Nephron progenitor cell (in vitro differentiated cells): ENCODE measurements at places on chromosomes 4 and X.

DNA sequence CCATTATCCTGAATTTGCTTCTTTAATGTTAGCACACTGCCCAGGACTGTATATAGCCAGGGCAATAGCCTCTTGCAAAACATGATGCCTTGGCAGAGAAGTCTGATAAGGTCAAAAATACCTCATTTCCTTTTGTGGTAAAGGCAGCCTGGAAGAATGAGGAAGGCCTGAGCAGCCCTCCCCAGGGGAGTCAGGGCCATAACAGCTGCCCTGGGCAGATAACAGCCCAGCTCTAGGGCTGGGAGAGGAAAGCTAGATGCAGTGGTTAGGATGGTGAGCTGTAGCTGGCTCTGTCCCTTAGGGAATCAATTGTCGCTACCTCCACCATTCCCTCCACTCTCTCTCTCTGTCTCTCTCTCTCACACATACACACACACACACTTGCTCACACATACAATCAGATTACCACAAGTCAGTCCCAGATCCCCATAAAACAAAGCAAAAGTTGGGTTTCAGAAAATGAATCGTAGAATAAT is 29.2 kb downstream of the EFHC2 start:
- no peak for DNase-seq

GRCh38 chrX:37083880-37084279 is 75.7 kb downstream of the FAM47C start:
- no peak for DNase-seq

DNA sequence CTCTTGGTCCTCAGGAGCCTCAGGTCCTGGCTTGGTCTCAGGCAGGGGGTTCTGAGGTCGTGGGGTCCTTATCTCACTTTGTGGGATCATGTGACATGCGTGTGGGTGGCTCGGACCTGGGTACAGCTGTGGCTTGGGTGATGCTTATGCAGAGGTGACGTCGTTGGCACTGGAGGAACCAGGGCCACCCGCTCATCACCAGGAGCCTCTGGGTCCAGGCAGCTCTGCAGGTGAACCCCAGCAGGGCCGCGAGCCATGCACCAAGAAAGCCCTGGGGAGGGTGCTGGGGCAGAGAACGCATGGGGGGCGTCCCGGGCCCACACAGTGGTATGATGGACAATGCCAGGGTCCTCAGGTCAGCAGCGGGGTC is 8.7 kb downstream of the ATP5ME start:
- no peak for DNase-seq

DNA sequence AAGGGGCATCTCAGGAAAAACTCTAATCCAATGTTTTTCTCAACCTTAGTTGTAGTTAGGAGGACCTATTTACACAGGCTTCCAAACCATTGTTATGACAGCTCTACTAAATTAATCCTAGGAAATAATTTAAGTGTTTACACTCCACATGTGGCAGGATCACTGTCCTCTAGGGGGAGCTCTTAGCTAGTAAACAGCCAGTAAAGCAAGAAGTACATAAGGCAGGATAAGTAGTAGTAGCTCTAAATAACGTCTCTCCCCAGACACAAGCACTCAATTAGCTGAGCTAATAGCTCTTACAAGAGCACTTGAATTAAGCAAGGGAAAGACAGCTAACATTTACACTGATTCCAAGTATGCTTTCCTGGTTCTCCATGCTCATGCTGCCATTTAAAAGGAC is 37.3 kb downstream of the NUDT11 start:
- no peak for DNase-seq

- DNase-seq: no peak
Observed at GRCh38 chrX:46628460-46629371, 55.2 kb downstream of the CHST7 start.

- DNase-seq: no peak
Observed at GRCh38 chr4:180099957-180100356, 2143.2 kb upstream of the TENM3 start.

GRCh38 chr4:182488896-182489295 is 245.7 kb downstream of the TENM3 start:
- no peak for DNase-seq

DNA sequence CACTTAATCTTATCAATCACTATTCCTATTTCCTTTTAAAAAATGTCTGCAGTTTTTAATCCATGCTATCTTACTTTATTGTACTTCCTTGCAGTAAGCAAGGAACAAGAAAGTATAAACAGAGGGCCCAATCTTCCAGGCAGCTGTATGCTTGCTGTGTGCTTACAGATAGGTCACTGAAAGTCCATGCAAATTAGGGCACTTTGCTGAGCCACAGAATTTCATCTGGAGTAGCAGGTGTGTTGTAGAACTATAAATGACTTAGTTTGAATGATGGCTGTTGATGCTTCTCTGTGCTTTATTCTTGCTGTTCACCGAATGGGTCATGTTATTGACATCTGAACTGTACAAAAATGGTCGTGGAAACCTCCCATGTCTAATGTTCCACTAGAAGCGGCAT is 154.6 kb downstream of the ATOH1 start:
- DNase-seq: no peak
